Stromal cell of bone marrow (primary cell): ENCODE measurements at places on chromosomes 13 and 19.

GRCh38 chr19:7833225-7834099 lies 3.4 kb downstream of the EVI5L start:
- DNase-seq: peak; percentile 29

DNA sequence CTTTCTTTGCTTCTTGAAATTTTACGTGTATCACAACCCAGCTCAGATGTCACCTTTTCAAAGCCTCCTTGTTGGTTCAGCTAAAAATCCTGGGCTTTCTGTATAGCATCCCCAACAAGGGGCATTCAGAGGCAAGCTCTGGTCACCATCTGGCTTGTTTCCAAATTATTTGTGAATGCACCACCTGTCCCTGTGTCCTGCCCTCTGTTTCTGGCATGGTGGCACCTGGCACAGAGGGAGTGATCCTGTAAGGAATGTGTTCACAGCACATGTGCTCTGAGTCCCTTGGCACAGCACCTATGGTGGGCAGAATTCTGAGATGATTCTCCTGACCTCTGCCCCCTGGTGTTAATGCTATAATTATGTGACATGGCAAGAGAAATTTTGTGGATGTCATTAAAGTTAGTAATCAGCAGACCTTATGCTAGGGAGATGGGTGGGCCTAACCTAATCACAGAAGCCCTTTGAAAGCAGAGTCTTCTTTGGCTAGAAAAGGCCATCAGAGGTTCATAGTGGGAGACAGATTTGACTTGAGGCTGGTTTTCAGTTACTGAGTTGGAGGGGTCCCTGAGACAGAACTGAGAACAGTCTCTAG lies 76.3 kb downstream of the ZNF429 start:
- no peak for DNase-seq

DNA sequence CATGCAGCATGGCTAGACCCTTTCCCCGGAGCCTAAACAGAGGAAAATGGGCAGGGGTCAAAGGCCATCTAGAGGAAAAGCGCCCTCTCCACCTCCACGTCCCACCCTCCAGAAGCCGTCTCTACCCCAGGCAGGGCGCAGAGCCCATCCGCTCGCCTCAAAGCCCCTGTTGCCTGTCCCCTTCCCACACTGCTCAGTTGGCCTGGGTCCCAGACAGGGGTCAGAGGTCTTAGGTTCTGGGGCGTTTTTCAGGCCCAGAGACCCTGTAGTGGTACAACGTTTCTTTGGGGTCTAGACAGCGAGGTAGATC lies 285 bp downstream of the TMEM143 start:
- no peak for DNase-seq

- DNase-seq: no peak
Measured at GRCh38 chr13:31827707-31828106, 88.4 kb downstream of the RXFP2 start.

- no peak for DNase-seq
Measured at GRCh38 chr13:101382701-101383100, 33.6 kb downstream of the NALCN start.

DNA sequence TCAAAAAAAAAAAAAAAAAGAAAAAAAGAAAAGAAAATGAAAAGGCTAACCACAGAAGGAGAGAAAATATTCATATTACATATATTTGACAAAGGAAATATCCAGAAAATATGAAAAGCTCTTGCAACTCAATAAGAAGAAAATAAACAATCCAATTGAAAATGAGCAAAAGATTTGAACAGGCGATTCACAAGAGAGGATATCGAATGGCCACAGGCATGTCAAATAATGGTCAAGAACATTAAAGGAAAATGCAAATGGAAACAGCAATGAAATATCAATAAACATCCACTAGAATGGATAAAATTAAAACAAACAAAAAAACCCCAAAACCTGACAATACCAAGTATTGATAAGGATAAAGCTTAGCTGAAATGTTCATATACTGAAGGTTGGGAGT lies 8.1 kb downstream of the LGALS7 start:
- no peak for DNase-seq

DNA sequence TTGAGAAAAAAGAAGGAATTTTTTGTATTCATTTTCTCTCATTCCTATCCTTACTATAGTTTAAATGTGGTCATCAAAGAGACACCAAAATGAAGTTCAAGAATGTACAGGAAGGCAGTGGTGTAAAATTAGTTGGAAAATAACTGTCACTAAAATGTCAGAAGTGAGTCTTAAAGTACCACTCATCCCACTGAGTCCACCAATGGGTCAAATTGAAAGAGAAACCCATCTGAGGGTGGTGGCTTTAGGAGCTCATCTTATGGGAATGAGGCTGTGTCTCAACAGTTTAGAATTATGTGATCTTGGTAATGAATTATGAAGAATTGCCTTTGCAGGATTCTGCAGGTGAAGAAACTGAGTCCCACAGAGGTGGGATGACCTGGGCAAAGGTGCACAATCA lies 403.5 kb downstream of the FGF9 start:
- DNase-seq: no peak

DNA sequence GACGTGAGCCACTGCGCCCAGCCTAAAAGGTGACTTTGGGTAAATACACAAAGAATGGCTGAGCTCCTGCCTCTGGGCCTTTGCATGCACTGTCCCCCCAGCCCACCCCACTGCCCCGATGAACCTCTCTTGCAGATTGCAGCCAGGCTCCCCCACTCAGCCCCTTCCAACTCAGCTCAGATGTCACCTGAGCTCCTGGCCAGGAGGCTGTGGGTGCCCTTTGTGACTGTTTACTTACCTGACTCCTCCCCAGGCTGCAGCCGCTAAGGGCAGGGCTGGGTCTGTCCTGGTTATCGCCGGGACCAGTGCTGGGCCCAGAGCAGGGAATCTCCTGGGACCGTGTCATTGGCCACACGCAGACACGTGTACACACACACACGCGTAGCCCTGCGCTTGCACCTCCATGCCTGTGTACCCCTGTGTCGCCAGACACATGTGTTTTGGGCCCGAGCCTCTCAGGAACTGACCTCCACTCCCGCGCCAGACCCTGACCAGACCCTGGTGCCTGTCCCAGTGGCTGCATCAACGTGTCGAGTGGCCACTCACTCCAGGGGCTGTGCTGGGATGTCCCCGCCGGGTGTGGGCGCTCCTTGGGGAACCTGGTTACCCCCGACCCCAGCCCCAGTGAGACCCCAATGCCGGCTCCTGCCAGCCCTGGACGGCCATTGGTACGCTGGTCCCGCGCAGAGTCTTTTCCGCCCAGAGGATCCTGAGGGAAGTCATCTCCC lies 18.7 kb downstream of the EFNA2 start:
- no peak for DNase-seq

GRCh38 chr19:3274942-3275582 lies 50.6 kb downstream of the CELF5 start:
- no peak for DNase-seq

GRCh38 chr19:17996826-17997316 lies 11.1 kb upstream of the ARRDC2 start:
- no peak for DNase-seq

- no peak for DNase-seq
Measured at GRCh38 chr13:48749144-48749543, 95.4 kb downstream of the CYSLTR2 start.

- DNase-seq: no peak
Measured at GRCh38 chr13:100443278-100443997, 145.2 kb downstream of the GGACT start.

- DNase-seq: peak; percentile 85
Measured at GRCh38 chr13:45332036-45332830, 8.8 kb downstream of the TPT1 start.

- no peak for DNase-seq
Measured at GRCh38 chr19:36113894-36114720, 568 bp downstream of the POLR2I start.

DNA sequence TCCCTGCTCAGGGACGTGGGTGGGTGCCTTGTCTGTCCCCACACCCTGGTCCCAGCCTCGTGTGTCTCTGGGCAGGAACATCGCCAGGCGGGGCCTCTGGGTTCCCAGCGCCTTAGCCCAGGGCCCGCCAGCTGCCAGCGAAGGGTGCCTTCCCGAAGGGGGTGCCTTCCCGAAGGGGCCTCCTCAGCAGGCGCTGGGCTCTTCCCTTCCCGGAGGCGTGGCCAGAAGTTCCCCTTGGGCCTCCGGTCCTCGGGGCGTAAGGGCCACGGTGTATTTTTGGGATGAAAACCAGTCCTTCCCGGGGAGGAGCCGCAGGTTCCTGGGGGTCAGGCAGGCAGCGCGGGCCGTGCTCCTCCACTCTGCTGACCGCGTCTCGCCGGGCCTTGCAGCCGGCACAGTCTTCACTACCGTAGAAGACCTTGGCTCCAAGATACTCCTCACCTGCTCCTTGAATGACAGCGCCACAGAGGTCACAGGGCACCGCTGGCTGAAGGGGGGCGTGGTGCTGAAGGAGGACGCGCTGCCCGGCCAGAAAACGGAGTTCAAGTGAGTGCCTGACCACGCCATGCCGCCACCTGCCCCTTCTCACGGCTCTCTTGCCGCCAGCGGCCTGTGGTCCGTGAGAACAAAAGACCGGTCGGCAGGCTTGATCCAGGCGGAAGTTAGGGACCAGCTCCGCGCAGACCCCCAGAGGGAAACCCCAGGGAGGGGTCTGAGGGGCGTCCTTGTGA lies 6.9 kb downstream of the BSG start:
- no peak for DNase-seq

DNA sequence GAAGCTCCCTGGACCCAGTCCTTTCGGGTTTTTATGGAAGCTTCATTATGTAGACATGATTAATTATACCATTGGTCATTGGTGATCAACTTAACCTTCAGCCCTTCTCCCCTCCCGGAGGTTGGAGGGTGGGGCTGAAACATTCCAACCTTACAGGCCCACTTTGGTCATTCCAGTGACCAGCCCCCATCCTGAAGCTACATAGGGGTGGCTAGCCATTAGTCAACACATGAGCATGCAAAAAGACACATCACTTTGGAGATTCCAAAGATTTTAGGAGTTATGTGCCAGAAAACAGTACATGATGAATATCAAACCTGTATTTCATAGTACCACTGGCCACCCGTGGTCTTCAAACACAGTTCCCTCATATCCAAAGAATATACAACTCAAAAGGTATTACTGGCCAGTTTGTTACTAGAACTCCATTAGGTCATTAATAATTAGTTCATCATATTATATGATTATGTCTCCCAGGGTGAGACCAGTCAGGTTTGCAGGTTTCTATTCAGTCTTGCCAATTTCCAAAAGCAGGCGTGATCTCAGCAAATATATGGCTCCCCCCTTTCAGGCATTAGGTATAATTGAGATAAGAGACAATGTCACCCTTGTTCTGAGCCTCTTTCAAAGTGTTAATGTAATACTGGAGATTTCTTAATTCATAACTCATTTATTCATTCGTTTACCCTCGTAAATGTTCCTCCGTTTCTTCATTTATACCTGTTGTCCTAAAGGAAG lies 11.1 kb downstream of the PPP5C start:
- DNase-seq: no peak

DNA sequence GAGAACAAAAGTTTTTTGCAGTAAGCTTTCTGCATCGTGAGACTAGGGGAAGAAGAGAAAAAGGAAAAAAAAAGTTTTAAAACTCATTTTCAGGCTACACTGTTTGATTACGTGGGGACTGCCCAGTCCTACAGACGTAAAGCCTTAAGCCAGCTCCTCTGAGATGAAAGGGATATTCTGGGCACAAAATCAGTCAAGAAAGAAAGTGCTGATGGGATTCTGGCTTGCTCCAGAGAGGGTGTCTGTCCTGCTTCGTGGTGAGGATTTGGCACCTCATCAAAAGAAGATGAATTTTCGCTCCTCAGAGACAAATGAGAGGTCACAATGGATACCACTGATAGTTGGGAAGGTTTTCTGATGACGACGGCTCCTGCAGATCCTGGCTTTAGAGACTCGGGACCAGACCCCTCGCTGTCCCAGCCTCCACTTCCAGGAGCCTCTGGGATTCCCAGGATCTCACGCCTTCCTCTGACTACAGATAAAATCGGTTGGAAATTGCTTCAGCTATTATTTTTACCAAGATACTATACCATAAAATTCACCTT lies 9.7 kb downstream of the TEX29 start:
- no peak for DNase-seq

GRCh38 chr19:15631817-15632216 lies 8.9 kb upstream of the CYP4F3 start:
- no peak for DNase-seq

GRCh38 chr13:105721016-105721415 lies 814.4 kb downstream of the EFNB2 start:
- peak; percentile 48 for DNase-seq

DNA sequence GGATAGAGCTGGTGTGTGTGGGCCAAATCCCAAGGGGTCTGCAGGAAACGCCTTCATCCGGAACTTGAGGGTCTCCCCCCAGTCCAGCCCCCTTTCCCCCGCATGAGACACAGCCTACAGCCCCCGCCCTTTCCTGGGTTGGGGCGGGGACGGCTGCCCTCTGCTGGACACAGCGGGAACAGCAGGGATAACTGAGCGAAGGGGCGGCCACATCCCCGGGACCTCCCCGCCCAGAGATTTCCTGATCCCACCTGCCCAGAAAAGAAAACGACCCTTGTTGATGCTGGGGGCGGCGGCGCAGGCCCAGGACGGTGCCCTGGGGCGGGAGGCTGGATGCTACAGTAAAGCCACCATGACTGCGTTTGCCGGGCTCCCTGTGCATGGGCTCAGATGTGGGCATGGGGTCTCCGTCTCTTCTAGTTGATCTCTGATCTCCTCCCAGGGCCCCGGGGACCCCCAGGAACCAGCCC lies 14.2 kb downstream of the ONECUT3 start:
- DNase-seq: no peak

- no peak for DNase-seq
Measured at GRCh38 chr13:99484473-99484872, 16.8 kb upstream of the TM9SF2 start.

- peak; percentile 96 for DNase-seq
Measured at GRCh38 chr13:29522044-29522685, 73.3 kb downstream of the SLC7A1 start.

DNA sequence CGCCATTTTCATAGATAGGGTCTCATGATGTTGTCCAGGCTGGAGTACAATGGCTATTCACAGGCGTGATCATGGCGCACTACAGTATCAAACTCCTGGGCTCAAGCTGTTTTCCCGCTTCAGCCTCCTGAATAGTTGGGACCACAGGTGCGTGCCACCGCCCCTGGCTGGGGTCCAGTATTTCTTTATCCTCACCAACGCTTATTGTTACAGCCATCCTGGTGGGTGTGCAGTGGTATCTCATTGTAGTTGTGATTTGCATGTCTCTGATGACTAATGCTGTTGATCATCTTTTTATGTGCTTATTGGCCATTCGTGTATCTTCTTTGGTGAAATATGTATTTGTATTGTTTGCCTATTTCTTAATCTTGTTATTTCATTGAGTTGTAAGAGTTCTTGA lies 49.0 kb downstream of the SIPA1L3 start:
- no peak for DNase-seq

- peak; percentile 45 for DNase-seq
Measured at GRCh38 chr13:51451467-51452360, 1.1 kb downstream of the INTS6 start.

DNA sequence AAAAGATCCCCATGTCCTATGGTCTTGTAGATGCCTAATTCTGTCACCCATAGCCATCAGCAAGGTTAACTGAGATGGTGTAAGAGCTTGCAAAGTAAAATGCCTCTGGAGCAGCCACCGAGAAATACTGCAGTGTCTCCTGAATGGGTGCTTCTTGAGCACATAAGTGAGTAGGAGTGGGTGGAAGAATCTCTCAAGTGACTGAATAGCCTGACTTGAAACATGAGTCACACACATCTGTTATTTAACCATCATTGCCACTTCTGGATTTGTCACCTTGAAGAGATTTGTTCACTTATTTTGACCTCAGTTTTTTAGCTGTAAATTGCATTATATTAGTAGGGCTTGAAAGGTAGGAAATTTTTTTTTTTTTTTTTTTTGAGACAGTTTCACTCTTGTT lies 2.3 kb downstream of the ZNF714 start:
- no peak for DNase-seq
